ENCODE measurements at places on chromosomes 3 and 15. TPM values are rescaled to one million over a fixed set of nuclear protein-coding genes. Genes with fewer than 3 reads are reported as not detected.

The LEKR1 gene
- 0.96 TPM for total RNA-seq

The IL12A gene
- total RNA-seq: not detected

The CCDC9B gene
- 46.4 TPM for total RNA-seq

The CD200 gene
- not detected for total RNA-seq

The SCG5 gene
- not detected for total RNA-seq

The ITIH3 gene
- not detected for total RNA-seq

The PLAAT1 gene
- total RNA-seq: not detected

The AMT gene
- total RNA-seq: 58.3 TPM

The LRRC49 gene
- total RNA-seq: 4.8 TPM

The CCDC39 gene
- total RNA-seq: not detected

The CCDC80 gene
- total RNA-seq: 28.4 TPM

The SST gene
- total RNA-seq: 29.5 TPM

The TMIE gene
- total RNA-seq: not detected

The LRRC31 gene
- total RNA-seq: 45.7 TPM

The COPS2 gene
- 32.8 TPM for total RNA-seq

DNA sequence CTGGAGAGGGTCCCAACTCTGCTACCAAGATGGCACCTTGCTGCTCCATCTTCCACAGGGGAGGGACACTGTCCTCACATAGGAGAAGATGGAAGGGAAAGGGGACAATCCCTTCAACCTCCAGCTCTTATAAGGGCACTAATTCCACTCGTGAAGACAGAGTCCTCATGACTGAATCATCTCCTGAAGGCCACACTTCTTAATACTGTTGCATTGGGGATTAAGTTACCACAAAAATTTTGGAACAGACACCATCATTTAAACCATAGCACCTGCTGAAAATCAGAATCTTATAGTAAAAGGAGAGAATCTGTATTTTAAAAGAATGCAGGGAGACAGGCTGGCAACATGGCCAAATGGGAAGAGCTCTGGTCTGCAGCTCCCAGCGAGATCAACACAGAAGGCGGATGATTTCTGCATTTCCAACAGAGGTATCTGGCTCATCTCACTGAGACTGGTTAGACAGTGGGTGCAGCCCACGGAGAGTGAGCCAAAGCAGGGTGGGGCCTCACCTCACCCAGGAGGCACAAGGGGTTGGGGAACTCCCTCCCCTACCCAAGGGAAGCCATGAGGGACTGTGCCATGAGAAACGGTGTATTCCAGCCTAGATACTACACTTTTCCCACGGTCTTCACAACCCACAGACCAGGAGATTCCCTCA, 69.4 kb upstream of the LIPC start:
- DNase-seq: no peak

DNA sequence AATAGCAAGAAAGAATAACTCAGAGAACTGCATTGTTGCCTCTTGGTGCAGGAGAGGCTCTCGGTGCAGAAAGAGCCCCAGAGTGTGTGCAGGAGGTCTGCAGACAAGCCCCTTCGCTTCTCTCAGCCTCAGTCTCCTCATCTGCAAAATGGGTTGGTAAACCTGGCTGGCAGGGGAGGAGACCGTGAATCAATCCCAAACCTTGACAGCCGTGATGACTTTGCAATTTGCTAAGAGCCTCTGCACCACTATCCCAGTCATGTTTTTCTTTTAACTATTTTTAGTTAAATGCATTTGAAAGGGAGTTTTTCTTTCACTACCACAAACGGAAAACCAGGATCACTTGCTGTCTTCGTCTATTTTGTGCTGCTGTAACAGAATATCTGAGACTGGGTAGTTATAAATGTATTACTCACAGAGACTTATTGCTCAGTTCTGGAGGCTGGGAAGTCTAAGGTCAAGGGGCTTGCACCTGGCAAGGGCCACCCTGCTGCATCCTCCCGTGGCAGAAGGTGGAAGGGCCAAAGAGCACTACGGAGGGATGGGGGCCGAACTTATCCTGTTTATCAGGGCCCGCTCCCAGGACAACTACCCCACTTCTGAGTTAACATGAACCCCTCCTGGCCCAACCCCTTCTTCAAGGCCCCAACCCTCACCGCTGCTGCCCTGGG, 14.2 kb upstream of the IQSEC1 start:
- no peak for DNase-seq

- DNase-seq: peak; percentile 49
Measured at GRCh38 chr3:124491098-124491497, 239.2 kb upstream of the UMPS start.

GRCh38 chr3:4571690-4572334, 78.7 kb downstream of the ITPR1 start:
- DNase-seq: no peak

DNA sequence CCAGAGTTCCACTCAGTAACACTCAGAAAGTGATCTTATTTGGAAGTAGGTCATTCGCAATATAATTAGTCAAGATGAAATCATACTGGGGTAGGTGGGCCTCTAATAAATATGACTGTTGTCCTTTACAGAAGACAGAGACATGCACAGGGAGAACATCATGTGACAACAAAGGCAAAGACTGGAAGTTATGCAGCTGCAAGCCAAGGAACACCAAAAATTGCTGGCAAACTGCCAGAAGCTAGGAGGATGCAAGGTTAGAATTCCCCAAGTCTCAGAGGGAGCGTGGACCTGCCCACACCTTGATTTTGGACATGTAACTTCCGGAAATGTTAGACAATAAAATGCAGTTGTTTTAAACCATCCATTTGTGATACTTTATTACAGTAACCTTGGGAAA, 471.5 kb upstream of the AGTR1 start:
- no peak for DNase-seq

DNA sequence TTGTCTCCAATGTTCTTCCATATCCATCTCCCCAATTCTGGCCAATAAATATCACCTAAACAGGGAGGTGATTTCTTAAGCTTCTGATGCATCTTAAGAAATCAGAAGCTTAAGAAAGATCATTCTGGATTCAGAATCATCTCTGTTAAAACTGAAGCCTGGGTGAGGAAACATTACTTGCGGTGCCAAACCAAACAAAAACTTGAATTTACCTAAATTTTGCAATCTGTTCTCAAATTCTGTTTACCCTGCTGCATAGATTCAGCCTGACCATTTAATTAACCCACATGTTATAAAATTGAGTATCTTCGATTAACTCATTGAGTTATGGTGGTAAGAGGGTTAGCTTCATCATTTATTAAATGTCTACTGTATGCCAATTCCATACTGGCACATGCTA, 204.4 kb upstream of the ZNF385D start:
- no peak for DNase-seq

GRCh38 chr15:25397100-25397499, 41.7 kb downstream of the UBE3A start:
- no peak for DNase-seq

DNA sequence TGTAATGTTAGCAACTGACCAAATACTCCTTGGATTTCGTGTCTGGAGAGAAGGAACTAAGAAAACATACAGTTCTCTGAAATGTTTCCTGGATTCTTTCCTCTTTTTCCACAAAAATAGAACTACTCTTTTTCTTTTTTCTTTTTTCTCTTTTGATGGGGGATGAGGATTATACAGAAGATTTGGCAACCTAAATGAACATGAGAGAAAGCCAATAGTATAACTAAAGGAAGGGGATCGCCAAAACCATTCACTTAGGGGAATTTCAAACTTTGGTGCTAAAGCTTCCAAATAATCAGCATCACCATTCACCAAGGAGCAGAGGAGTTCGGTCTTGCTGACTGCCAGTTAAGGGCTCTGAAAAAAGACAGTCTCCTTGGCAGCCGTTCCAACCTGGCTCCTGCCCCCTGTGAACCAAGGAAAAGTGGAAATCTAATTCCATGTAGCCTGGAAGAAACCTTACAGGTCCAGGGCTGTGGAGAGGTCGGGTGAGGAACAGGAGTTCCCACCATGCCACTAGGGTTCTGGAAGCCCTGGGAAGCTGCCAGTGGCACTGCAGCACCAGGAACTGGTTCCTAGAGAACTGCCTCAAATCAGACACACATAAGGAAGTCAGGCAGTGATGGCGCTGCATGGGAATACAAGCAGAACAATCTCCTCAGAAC, 176.9 kb downstream of the TNIK start:
- no peak for DNase-seq

- no peak for DNase-seq
Measured at GRCh38 chr3:163462446-163462845, 1615.8 kb downstream of the SI start.

DNA sequence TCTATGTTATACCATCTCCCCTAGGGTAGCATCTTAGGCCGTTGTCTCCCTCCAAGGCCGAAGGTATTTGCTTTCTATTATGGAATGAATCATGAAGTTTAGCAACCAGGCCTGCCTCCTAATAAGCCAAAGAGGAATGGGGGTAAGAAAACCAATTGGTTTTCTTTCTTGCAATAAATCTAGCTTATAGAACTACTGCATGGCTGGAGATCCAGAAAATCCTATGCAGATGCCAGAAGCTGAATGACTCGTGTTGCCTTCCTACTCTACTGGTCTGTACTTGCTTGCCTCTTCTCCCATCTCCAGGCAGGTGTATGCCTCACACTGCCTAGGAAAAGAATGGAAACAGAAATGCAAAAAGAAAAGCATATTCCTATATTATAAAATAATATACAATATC, 31.1 kb upstream of the IL16 start:
- DNase-seq: no peak

DNA sequence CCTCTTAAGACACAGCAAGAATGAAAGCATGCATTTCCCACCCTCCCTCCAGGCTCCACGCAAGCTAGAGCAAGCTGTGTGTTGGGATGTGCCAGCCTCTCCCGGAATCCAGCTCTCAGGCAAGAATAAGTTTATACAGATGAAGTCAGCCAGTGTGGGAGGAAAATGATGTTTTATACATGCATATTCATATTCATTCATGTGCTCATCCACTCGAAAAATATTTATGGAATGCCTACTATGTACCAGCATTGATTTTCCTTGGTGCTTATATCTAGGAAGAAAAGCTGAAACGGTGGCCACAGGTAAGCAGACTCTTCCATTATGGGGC, 62.7 kb downstream of the KLHL6 start:
- DNase-seq: no peak

DNA sequence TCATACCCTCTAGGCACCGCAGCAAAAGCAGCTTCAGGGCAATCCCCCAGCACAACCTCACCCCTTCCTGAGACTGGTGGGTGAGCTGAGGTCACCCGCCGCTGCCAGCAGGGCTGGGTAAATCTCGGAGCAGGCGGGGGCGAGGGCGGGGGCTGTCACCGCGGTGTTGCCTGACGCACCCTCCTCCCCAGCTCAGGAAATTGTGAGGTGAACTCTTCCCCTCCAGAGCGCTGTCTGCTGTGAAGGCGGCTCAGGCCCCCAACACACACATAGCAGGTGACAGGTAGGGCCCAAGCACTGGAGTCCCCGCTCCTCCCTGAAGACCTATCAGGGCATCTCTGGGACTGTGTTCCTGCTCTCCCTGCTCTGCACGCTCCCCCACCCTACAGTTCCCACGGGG, 30.2 kb upstream of the FURIN start:
- DNase-seq: peak; percentile 33

- DNase-seq: peak; percentile 40
Measured at GRCh38 chr3:112293368-112294321, at the start of gene SLC9C1. Gene SLC9C1, minus strand, starts transcription at chr3:112294216. Its CDS starts 7,425 bp downstream, at chr3:112286791.

DNA sequence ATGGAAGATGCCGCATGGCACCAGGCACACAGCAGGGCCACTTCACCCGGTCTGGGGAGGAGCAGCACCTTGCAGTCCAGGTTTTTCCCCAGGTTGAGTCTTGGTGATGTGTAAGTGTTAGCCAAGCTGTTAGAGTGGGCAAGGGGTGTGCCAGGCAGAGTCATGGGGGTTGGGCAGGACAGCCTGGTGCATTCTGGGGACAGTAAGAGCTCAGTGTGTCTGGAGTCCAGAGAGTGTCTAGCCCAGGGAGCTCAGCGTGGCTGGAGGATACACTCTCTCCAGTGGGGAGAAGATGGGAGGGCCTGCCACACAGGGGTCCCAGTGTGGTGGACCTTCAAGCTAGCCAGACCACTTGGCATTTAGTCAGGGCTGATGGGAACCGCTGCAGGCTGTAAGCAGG, 87.4 kb downstream of the AAGAB start:
- DNase-seq: no peak

- DNase-seq: no peak
Measured at GRCh38 chr3:108505811-108506210, 4.6 kb downstream of the MYH15 start.

GRCh38 chr3:182618981-182619591, 174.2 kb upstream of the ATP11B start:
- no peak for DNase-seq

GRCh38 chr3:162678941-162679340, 1182.3 kb downstream of the OTOL1 start:
- DNase-seq: no peak

Measured in transverse colon (tissue), 4 donors.